ENCODE measurements at places on chromosomes 1 and 21.

GRCh38 chr1:209319057-209319432 lies 264.5 kb upstream of the CAMK1G start:
- no peak for DNase-seq

DNA sequence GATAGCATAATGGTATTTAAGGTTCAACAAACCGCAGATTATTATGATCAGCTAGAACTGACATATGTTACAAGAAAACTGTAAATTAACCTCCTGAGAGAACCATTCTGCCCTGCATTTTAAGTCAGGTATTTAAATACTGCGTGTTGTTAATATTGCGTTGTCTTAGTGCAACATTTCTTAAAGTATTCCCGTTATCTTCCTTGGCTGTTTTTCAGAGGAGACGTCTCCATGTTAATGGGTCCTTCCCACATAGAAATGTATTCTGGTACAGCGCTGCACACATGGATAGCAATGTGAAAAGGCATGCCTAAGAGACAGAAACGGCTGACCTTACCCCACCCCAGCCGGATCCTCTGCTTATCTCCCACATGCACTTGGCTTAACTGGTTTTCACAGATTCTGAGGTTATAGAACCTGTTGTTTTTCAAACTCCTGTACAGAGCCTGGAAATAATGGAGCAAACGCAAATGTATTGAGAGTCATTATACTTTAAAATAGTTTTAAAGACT lies 22.8 kb upstream of the DEGS1 start:
- DNase-seq: no peak

DNA sequence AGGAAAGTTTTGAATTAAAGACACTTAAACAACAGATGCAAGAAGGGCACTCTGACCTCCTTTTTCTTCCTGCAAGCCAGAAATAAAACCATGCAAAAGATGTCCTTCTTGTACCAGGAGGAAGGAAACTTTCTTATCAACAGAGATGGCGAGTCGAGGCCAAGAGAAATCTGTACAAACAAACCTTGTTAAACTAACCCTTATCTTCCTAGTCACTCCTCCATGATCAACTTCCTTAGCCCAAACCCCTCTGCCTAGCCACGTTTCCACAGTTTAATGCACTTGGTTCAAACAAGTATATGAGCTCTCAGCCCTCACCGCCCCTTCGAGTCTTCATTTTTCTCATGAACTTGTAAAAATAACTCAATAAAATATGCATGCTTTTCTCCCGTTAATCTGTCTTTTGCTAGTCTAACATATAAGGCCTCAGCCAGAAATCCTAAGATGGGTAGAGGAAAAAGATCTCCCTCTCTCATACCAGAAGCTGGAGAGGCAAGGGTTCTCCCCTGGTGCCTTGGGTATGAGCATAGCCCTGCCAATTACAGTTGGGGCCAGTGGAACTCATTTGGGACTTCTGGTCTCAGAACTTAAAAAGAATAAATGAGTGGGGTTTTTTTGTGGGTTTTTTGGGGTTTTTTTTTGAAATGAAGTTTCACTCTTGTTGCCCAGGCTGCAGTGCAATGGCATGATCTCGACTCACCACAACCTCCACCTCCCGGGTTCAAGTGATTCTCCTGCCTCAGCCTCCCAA lies 141.7 kb upstream of the SOD1 start:
- DNase-seq: no peak

DNA sequence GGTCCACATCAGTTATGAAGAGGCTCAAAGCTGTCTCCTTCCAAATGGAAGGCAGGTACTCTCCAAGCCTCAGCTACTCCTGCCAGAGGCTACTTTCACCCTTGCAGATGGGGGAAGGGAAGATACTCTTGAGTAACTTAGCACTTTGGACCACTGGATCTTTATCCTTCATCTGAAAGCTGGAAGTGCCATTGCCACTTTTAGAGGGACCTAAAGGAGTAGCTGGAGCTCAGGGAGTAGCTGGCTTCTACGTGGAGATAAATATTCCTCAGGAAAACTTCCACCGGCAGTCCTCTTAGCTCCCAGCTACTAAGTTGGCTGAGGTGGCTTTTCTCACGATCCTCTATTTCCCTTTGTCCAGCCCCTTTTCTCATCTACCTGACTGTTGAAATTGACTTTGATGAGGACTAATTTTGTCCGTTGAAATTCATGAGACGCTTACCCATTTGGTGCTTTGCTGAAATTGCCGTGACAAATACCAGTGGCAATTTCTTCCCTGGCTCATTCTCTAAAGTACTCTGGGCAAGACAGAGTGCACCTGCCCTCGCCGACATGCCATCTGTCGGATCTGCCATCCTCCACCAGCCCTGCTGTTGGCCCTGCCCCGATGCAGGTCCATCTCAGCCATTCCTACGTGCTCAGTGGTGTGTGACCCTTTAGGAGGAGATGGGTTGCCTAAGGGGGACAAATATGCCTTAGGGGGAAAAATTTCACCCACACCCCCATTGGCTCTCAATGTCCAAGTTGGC lies 13.6 kb downstream of the IGSF21 start:
- DNase-seq: no peak

DNA sequence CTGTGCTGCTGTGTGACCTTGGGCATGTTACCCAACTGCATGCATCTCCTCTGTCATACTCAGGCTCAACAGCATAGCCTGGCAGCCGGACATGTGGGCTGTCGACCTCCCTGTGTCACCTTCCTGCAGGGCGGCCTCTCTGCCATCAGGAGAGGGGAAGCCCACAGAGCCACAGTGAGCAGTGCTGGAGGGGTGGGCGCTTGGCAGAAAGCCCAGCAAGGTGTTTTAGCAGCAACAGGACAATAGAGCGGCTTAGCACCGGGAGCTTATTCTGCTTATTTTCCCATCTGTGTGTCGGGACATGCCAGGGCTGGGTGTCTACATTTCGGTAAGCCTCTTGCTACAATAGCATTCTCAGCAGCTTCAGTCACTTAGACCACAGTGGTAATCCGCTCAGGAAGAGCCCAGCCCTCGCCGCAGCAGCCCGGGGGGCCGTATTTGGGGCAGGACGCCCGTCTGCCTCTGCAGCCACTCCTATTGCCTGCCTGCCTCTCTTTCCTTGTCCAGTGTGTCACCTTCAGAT lies 22.8 kb upstream of the CDK18 start:
- DNase-seq: no peak

- DNase-seq: no peak
These were observed 32.1 kb downstream of the LAMC2 start for GRCh38 chr1:183218027-183218618.

GRCh38 chr1:7103874-7104273 lies 318.6 kb downstream of the CAMTA1 start:
- no peak for DNase-seq

DNA sequence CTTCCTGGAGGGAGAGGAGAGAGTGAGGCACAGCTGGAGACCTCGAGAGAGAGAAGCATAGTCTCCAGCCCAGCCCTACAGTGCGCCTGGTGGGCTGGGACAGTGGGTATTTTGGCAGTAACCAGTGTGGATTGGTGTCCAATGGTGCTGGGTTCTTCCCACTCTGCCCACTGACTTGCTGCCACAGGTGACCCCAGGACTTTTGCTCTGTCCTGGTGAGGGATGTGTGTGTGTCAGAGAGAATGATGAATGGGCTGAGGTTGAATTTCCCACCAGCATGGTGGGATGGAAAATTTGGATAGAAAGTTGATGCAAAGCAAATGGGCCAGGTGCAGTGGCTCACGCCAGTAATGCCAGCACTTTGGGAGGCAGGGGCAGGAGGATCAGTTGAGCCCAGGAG lies 26.3 kb downstream of the SERINC2 start:
- no peak for DNase-seq

- no peak for DNase-seq
These were observed 5.6 kb downstream of the COL8A2 start for GRCh38 chr1:36119456-36119855.

- DNase-seq: no peak
These were observed 10.0 kb downstream of the PEAR1 start for GRCh38 chr1:156903328-156904091.

GRCh38 chr21:16322454-16322853 lies 592.7 kb downstream of the USP25 start:
- no peak for DNase-seq

GRCh38 chr1:170640581-170640980 lies 23.4 kb upstream of the PRRX1 start:
- peak; percentile 33 for DNase-seq

GRCh38 chr1:6580119-6580592 lies 362 bp downstream of the ZBTB48 start:
- DNase-seq: no peak

- no peak for DNase-seq
These were observed 157.3 kb downstream of the SLC30A10 start for GRCh38 chr1:219771080-219771479.

GRCh38 chr1:224801844-224802490 lies 127.5 kb upstream of the DNAH14 start:
- DNase-seq: no peak

DNA sequence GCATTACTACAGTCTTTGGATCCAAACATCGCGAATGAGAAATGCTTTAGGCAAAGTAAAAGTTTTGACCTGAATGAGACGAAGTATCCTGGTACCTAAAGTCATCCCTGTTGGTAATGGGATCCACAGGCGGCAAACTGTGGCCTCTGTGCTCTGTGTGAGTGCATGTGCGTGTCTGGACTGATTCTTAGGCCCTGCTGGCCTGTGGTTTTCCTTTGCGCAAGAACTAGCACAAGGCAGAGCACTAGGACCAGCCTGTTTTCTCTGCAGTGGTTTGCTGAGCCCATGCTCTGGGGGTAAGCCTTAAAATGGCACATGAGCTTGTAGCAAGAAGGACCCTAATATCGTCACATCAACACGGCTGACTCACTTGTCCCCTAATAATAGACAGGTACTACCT lies 251.2 kb downstream of the DSCAM start:
- DNase-seq: no peak

DNA sequence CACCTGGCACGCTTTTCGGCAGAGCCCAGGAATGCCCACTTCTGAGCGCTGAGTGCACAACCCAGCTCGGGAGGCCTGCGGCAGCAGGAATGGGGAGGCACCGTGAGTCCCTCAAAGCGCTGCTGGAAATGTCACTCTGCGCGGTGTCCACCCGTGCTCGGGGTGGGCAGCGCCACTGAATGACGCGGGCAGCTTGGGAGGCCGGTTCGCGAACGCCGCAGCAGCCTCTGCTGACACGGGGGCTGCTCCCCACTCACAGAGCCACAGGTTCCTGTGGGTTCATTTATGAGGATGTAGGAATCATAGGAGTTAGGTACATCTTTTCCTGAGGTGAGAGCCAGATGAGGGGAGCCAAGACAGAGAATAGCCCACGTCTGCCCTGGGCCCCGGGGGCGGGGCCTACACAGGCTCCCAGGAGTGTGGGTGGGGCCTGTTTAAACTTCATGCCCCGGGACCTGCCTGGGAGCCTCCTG lies 146.7 kb upstream of the COL6A1 start:
- DNase-seq: no peak

DNA sequence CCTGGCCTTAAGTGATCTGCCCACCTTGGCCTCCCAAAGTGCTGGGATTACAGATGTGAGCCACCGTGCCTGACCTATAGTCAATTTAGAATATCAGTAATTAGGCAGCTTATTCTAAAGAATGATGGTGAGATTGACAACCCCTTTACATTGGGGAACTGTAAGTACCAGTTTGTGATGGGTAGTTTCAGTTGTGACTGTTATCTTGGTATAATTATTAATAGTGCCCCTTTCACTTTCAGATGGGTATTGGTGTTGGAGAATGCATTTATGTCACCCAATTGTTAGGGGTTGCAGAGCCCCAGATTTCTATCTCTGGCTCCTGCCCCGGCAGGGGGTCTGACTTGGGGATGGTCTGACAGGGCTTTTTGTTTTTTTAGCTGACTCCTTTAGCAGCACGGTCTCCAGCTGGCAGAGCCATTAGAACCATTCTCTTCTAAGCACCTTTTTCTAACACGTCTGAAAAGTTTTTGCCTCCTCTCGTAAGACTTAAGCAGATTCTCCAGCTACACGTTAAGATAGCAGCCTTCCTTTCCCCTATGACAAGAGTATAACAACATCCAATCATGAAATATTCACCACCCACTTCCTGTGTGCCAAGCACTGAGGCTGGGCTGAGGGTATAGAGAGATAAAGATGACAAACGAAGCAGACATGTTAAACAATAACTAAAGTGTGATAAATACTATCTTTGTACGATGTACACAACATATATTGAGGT lies 157.8 kb downstream of the SDCCAG8 start:
- DNase-seq: peak; percentile 17

DNA sequence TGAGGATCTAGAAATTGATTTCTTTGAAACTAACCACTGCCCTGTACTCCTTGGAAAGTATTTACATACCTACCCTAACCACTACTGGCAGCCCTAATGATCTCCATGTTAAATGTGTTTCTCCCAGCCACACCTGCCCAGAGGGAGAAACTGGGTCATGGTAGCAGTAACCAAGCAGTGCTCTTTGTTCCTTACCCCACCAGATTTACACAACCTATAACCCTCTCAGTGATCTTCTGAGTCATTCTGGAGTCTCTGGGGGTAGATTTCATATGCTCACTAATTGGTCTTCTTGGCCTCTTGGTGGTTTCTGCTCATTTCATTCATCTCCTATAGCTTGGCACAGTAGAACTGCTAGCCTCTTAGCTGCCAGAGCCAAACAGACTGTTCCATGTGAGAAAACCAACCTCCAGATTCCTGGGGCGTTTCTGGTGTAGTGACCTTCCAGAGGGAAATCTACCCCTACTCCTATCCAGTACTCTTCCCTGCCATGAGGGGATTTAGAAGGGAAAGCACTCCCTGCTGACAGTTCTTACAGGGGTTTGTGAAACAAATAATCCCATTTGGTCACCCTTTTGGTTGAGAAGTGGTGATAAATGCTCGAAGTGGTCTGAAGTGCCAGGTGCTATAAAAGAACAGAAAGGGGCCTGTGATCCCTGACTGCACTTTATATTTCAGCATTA lies 36.2 kb upstream of the LRIG2 start:
- no peak for DNase-seq

DNA sequence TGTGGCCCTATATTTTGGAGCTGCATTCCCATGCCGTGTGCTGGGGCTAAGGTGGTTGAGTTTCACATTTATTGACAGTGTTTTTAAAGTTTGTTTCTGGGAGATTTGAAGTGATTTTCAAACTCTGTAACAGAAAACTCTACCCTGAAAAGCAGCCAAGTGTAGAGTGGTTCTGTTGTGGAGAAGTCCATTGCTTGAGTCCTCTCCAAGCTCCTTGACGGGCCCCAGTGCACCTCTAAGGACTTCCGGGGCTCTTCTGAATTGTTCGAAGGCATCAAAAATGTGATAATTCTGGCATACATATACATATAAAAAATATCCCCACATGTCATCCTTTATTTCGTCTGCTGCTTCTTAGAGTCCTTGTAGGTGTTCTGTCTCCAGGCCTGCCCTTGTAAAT lies 5.0 kb downstream of the MYOCOS start:
- no peak for DNase-seq

DNA sequence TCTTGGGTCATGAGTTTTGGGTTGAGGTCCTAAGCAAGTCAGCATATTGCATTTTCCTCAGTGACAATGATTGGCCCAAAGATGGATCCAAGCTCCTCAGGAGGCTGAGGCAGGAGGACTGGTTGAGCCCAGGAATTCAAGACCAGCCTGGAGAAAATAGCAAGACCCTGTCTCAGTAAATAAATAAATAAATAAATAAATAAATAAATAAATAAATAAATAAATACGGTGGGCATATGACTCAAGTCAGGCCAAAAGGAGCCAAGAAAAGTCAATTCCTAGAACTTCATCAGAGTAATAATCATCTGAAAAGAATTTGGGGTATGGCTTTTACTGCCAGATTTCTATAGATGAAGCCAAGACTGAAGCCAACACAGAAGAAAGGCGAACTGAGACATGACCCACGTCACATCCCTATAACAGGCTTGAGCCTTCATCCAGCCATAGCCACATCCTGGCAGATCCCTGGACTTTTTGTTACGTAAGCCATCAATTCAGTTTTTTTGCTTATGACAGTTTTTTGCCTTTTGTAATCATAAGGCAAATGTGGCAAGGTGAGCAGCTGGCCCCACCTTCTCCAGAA lies 88.5 kb upstream of the NFASC start:
- no peak for DNase-seq

GRCh38 chr1:214326406-214326805 lies 45.4 kb downstream of the SMYD2 start:
- peak; percentile 46 for DNase-seq

All from MM.1S (cell line).